ENCODE measurements at places on chromosomes 13 and 19.

GRCh38 chr19:52070496-52070895 is 21.9 kb upstream of the ZNF432 start:
- no peak for DNase-seq

DNA sequence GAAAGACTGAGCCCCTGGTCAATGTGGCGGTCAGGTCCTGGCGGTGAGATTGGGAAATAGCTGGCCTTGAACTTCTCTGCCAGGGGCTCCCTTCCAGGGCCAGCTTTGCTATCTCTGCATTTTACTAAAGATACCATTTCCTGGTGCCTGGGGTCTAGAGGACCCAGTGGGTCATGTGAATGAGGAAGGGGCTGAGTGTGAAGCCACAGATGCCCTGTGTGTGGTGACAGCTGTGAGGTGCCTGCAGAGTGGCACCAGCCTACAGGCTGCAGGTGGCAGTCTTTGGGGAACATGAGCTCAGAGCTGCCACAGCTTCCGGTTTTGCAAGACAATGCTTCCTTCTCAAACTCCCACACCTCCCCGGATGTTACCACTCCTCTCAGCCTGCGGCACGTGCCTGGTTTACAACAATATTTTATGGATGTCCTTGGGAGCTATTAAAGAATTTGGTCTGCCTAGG is 5.2 kb upstream of the MLNR start:
- DNase-seq: peak; percentile 28

GRCh38 chr19:7533281-7533885 is 2.1 kb upstream of the PNPLA6 start:
- no peak for DNase-seq

GRCh38 chr19:2841855-2842574 is 740 bp downstream of the ZNF555 start:
- DNase-seq: no peak

DNA sequence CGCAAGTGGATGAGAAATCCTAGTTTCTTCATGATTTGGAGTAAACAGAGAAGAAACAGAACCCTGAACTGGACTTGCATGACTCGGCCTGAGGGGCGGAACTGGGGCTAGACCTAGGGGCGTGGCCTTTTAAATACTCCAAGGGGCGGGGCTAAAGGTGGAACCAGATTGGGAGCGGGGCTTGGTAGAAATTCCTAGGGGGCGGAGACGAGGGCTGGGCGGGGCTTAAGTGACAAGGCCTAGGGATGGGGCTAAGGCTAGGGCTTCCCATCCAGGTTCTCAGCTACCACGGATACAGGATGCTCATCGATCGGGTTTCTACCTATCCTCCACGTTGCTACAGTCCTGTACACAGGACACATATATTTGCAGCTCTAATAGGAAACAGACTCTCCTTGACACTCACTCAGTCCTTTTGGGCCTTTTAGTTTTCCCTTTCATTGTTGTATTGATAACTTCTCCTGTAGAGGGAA is 372 bp upstream of the ZNF699 start:
- no peak for DNase-seq
